T-cell (primary cell): ENCODE measurements at places on chromosomes 4 and X. TPM values are rescaled to one million over a fixed set of nuclear protein-coding genes. Genes with fewer than 3 reads are reported as not detected.

- no peak for DNase-seq
These were observed 2.1 kb downstream of the JAKMIP1 start for GRCh38 chr4:6198278-6198677.

GRCh38 chrX:124415115-124415800, 68.9 kb downstream of the SH2D1A start:
- no peak for DNase-seq

DNA sequence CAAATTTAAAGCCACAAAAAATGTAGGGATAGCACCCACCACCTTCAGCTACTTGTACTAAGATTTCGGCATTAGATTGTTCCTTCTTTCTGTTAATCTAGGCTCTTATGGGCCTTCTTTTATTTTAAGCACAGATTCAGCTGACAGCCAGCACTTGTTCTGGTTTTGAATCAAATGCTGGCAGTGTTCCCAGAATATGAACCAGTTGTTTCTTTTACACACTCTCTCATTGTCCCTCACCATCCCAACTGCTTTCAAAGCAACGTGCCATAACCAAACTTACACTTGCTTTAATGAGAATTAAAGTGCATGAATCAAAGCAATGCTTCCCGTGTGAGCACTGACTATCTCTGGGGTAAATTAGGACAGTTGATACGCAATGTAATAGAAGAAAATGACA, 744.5 kb upstream of the FAM241A start:
- no peak for DNase-seq

GRCh38 chrX:15977644-15978043, 123.0 kb upstream of the AP1S2 start:
- no peak for DNase-seq

Gene GSTCD
- total RNA-seq: 5.1 TPM

Gene CDKL5
- total RNA-seq: 4.4 TPM

Gene PNMA6E
- total RNA-seq: not detected

Gene CSAG2
- total RNA-seq: not detected

Gene PDLIM3
- total RNA-seq: not detected

Gene CCDC149
- total RNA-seq: 0.20 TPM
